ENCODE measurements at places on chromosomes 2 and 18.
A peak's percentile ranks its signal among the peaks of the same experiment; 100 is the strongest.

DNA sequence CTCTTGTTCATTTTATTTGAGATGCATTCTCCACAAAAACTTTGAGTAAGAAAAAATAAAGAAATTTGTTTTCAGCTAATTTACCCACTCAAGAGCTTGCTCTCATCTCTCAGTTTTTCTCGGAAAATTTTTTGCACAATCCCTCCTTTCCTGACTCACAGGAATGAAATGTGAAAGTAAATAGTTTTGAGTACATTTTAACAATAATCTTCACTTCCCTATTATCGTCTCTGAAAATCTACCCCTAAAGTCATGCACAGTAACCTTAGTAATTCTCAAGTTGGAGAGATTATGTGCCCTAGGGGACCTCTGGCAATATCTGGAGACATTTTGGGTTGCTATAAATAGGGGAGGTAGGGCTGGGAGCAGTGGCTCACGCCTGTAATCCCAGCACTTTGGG lies 2.6 kb downstream of the CYB5A start:
- DNase-seq: peak; percentile 18

DNA sequence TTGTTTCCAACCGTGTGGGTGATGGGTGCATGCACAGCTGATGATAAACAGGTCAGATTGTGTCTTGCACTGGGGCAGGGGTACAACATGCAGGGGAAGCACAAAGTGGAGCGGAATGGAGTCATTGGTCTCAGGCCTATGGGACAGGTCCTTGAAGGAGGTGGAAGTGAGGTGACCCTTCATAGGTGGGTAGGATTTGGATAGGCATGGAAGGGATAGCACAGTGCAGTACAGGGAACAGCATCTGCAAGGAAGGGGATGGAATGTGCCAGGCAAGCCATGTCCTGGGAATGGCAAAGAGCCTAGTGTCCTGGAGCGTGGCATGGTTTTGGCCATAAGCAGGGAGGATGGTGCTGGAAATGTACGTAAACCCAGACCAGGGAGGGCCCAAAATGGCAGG lies 143.9 kb downstream of the CAPN13 start:
- DNase-seq: no peak

DNA sequence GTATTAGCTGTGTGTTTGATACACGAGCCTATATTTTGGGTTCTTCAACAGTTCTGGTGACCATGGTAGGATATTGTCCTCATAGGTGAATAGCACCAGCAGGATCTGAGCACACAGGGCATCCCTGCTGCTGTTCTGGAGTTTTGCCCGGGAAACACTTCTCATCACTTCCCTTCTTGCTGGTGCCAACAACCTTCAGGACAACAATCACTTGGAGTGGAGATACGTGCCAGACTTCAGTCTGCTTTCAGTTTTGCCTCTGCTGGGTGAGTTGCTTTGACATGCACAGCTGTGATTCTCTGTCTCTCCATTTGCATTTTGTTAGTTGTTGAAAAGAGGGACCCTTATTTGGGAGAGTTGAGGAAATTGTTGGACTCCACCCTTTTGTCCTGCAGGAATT lies 1347.2 kb upstream of the DDX18 start:
- DNase-seq: no peak

DNA sequence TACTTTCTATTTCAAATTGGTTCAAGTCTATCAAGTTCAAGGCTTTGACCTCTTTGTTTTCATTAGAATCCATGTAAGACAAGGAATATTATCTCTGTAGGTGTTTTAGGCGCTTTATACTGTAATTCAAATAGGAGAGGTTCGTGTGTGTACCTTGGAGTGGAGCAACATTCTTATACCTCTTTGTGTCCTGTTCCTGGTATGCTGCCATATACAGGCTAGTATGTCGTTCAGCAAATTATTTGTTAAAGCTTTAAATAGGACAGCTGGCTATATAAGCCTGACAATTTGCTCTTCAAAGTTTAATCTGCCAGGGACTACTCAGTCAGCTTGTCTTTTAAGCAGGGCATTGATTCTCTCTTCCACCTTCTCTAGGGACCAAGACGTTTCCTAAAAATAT lies 31.1 kb upstream of the SPAG16 start:
- no peak for DNase-seq

GRCh38 chr2:136342138-136342537 lies 224.2 kb upstream of the CXCR4 start:
- DNase-seq: no peak

DNA sequence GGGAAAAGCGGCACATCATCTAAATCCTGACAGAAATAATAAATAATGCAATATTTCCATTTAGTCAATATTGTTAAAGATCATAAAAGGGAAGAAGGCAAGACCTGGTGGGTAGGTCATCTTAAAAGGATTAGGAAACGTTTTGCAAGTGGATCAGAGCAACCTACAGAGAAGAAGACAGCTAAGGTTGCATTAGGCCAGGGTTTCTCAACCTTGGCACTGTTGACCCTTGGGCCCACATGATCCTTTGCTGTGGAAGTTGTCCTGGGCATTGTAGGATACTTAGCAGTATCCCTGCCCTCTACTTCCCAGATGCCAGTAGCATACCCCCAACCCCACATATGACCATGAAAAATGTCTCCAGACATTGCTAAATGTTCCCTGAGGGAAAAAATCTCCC lies 55.0 kb downstream of the KLF7 start:
- DNase-seq: no peak

DNA sequence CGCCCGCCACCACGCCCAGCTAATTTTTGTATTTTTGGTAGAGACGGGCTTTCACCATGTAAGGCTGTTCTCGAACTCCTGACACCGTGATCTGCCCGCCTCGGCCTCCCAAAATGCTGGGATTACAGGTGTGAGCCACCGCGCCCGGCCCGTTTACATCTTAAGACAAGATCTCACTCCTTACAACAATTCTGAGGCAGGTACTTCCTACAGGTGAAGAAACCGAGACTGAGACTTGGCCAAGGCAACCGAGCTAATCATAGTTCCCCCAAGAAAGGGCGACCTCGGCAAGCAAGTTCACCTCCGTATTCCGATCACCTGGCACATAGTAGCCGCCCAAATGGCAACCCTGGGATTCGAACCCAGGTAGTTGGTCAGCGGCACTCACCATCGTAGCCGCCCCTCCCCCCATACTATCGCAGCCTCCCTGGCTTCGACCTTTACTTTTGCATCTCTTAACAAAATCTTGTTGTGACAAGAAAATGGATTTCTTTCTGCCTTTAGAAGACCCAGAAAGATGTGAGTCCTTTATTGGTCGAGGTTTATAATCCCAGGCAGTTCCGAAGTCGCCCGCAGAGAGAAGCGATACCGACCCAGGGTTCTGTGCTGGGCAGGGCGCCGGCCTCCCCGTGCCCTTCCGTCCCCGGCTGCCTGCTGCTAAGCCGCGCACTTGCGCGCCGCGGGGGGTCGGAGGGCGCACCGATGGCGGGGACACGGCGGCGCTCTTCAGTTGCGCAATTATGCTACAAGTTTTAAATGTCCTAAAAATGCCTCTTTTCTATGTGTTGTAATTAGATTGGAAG lies 1.1 kb upstream of the FZD5 start:
- DNase-seq: peak; percentile 30
